ENCODE measurements at places on chromosomes 4 and X.

GRCh38 chrX:153989973-153990655, 17.6 kb downstream of the TMEM187 start:
- no peak for DNase-seq

DNA sequence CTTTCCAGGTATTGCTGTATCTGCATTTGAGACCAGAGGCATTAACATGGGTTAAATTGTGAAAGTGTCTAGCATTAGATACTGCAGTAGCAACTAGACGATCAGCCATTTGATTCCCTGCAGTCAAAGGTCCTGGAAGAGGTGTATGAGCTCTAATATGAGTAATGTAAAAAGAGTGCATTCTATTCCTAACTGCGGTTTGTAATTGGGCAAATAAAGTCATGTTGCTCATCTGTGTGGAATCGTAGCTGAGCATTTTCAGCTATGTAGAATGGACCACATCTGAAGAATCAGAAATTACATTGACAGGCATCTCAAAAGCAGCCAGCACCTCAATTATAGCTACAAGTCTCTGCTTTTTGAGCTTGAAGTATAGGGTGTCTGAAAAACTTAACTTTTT, 157.6 kb downstream of the ZNF518B start:
- no peak for DNase-seq

DNA sequence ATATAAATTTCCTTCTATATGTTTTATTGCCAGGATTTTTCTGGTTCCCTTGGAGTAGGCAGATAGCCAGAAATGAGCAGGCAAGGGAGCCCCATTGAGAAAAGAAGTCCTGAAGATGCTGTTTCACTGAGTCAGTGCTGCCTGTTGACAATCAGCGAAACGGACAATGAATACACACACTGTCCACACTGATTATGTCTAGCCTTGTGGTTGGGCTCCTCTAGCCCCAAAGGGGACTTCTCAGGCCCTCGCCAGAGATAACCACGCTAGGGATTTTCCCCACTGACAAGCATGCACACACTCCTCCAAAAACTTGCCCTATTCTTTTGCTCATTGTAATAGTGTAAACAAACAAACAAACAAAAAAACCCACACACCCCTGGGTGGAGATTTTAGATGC, 369.3 kb downstream of the DMD start:
- DNase-seq, result no peak

DNA sequence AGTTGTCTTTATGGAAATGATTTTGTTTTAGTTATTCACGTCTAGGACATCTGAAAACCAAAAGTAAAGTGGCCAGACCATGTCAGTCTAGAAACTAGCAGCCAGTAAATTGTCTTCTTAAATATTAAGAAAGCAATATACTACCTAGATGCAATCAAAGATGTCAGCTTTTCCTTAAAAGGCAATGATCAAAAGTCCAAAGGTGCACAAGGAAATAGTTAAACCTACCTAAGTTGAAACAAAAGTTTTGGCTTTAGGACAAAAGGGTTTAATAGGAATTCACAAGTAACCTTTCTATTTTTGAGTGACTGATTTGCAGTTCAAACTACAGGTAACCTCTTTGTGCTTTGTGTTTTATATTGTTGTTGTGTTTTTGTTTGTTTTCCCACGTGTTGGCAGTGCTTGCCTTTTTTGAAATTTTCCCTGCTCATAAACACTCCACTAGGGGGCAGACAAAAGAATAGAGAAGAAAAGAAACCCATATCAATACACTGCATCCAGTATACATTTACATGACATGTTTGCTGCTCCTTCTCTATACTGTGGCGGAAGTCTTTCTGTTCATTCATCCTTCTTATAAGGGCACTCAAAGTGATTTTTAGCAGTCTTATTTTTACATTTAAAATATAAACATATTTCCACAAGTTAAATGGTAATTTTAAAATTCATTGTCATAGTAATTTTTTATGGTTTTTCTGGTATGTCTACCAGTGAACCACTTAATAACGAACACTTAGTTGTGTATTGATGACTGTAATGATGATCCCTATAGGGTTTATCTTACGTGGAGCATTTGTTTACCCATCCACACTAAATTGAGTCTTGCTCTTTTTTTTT, 62.7 kb downstream of the GAB1 start:
- DNase-seq, result peak; percentile 32

- peak; percentile 5 for DNase-seq
These were observed 67.8 kb upstream of the ETNPPL start for GRCh38 chr4:108830509-108831244.

DNA sequence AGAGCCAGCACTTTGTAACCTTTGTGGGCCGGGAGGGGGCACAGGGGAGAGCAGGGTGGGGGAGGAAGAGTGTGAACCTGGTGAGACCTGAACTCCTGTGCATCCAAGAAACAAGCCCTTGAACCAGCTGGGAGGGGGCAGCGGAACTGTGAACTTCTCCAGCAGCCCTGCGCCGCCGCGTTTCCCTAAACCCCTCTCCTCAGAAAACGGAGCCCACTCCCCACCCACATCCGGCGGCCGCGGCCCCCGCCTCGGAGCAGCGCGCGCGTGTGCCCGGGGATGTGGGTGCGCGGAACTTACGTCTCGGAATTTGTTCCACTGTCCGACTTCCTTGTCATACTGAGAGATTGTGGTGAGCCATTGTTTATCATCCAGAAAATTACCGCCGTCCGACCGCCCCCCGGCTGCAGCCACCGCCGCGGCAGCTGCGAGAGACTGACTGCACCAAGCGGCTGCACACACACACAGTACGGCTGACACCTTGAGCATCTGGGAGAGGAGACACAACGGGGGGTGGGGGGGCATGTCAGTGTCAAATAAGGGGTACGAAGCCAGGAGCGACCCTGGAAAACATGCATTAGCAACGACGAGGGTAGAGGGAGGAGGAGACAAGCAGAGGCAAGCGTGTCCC, 494 bp downstream of the SPOCK3 start:
- peak; percentile 30 for DNase-seq

GRCh38 chr4:100098681-100099080, 91.6 kb downstream of the DDIT4L start:
- DNase-seq, result no peak

- DNase-seq, result peak; percentile 93
These were observed 367.6 kb downstream of the ARHGAP24 start for GRCh38 chr4:85842540-85842939.

GRCh38 chrX:153074935-153075334, 2.7 kb downstream of the PNMA6A start:
- DNase-seq, result no peak

- peak; percentile 27 for DNase-seq
These were observed at the start of gene TLL1 for GRCh38 chr4:165872461-165873297. TLL1 (plus strand) TSS chr4:165873237; CDS start chr4:165873905, 668 bp downstream.

DNA sequence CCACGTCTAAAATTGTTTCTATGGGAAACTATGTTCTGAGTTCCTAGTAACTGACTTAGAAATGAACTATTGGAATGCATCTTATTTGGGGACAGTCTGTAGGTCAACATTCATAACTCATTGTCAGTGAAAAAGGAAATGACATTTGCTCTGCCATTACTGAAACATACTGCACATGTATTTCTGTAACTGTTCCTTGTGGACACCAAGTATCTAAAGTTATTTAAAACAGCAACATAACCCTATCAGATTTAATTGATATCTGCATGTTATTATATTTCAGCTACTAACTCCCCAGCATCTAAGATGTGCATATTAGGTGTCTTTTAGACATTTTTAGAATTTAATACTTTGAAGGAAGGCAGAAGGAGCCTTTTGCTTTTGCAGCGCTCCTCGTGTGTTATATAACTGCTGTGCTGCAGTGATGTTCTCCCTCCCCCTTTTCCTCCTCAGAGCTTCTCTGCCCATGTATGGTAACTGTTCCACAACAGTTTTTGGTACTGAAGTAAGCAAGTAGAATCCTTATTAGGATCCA, 37.2 kb upstream of the TMEM131L start:
- DNase-seq, result no peak

DNA sequence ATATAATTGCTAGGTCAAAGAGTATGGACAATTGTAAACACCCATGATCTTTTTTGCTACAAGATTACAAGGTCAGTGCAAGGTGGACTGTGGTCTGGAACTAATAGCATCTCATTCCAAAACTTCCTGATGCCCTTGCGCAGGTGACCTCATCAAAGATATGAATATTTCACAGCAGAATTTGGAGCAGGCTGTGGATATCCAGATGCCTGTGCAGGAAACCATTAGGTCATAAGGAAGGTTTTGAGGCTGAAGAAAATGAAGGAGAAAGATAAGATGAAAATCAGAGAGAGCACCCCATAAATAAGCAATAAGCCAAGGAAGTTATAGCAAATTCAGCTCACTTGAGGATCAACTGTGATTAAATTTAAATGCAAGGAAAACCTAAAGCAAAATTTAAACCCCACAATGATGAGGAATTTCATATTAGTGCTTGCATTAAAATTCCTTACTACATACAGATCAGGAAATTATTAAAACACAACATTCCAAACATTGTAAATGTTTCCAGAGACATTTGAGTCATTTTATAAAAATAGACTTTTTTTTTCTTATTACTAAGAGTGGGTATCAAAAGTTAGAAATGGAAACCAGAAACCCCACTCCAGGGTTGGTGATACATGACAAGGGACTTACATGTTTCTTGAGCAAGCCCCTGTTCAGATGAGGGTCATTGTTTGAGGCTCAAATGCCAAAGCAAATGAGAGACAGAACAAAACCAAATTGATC, 100.7 kb upstream of the FAM9C start:
- no peak for DNase-seq

GRCh38 chrX:40168480-40169011, 70.8 kb upstream of the BCOR start:
- DNase-seq, result no peak

DNA sequence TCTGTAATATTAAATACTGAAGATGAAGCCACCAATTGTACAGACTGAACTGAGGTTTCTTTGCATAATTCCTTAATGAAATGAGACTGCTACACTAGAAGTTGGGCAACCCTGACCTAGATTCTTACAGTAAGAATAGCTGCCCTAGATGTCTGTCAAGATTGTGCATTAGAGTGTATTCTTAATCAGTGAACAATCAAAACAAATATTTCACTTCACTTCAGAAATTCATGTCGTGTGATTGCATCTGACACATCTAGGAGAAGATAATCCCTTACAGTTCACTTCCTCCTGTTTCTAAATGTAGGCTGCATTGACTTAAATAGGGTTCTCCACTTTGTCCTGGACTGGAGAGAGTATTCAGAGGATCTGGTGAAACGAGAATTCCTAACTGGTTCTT, 283.1 kb downstream of the HNRNPD start:
- no peak for DNase-seq

GRCh38 chr4:83189631-83190136, 75.2 kb upstream of the PLAC8 start:
- DNase-seq, result no peak

DNA sequence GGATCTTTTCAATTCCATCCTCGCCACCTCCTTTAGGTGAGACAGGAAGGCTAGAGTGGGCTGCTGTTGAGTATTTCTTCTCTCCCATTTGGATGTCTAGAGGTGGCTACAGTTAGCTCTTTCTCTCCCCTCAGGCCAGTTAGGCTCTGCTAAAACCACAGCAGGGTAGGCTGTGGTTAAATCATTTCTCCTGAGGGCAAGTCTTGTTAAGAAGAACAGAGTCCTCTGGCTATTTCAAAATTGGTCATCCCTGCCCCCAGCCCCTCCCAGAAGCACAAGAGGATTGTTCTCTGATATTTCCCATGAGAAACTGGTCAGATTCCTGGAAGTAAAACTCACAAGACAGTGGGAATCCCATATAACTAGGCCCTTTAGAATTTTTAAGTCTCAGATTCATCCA, 1359.5 kb downstream of the TECRL start:
- DNase-seq, result no peak

GRCh38 chr4:145804116-145804515, 124.2 kb downstream of the C4orf51 start:
- DNase-seq, result no peak

- no peak for DNase-seq
These were observed 292.4 kb upstream of the SPANXN4 start for GRCh38 chrX:142733327-142733726.

GRCh38 chr4:87469390-87469789, 47.0 kb downstream of the NUDT9 start:
- DNase-seq, result no peak

- DNase-seq, result peak; percentile 3
These were observed 504.5 kb upstream of the FRG1 start for GRCh38 chr4:189436207-189436606.

GRCh38 chr4:122364700-122365404, 14.0 kb upstream of the ADAD1 start:
- no peak for DNase-seq

DNA sequence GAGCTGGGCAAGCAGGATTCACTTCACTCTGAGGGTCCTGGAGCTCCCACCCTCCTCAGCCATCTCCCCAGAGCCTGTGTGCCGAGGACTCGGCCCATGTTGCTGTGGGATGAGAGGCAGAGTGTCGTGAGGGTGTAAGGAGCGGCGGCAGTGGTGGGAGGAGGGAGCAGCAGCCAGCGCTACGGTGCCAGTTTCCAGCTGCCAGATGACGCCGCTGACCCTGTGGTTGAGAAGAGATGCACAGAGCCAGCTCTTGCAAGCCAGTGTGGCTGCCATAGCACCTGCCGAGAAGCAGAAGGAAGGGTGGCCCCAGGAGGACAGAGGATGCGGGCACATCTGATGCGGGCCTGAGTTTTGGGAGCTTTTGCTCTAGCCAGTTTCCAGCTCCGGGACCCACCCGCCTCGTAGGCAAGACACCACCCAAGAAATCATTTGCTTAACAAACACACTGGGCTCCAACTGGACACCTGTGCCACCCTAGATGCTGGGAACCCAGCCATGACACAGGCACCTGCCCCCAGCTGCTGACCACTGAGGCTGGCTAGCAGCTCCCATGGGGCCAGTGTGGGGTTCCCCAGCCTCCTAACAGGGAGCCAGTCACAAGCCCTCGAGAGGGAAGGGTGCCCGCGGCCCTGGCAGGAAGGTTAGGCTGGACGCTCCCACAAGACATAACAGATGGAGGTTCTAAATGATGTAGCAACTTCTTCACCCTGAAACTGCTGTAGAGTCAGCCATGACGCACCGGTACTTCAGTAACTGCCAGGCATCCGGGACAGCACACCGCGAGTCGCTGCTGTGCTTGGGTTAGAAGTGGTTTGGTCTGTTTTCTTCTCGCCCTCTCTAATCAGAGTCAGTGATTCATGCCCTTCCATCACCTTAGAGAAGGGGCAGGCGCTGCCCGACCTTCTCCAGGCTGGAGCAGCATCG, 8.9 kb downstream of the MSANTD1 start:
- DNase-seq, result no peak

GRCh38 chrX:2774057-2774456, 22.2 kb downstream of the XG start:
- no peak for DNase-seq

DNA sequence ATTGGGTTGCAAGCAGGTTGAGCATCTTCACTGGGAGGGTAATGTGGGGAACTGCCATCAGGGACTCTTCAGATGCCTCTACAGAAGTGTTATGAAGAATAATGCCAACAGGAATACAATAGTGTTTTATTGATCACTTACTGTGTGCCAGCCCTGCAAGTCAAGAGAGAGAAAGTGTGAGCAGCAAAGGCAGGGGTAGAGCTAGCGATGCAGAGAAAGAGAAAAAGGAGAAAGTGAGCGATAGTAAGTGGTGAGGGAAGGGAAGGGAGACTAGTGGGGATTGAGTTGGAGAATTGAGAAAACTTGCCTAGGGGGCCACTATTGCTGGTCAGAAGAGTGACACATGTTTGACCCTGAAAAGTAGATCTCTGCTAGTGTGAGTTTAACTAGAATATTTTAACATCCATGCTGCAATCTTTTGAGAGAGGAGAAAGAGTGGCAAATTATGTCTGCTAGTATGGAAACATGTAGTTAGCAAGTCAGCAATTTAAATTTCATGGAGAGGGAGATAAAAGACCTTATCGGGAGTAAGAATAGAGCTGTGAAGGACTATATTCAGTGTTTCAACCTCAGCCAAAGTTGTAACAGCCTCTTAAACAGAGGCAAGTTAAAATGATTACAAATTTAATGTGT, 12.2 kb downstream of the AFF1 start:
- DNase-seq, result no peak

GRCh38 chr4:108148316-108148715, 20.4 kb downstream of the LEF1 start:
- DNase-seq, result no peak
